ENCODE measurements at places on chromosomes 4 and X. TPM values are rescaled to one million over a fixed set of nuclear protein-coding genes. Genes with fewer than 3 reads are reported as not detected.

TMEM31 gene
- total RNA-seq: not detected

SSX3 gene
- total RNA-seq: not detected

- no peak for DNase-seq
These were observed 124.9 kb downstream of the ADAMTS3 start for GRCh38 chr4:72444092-72444491.

DNA sequence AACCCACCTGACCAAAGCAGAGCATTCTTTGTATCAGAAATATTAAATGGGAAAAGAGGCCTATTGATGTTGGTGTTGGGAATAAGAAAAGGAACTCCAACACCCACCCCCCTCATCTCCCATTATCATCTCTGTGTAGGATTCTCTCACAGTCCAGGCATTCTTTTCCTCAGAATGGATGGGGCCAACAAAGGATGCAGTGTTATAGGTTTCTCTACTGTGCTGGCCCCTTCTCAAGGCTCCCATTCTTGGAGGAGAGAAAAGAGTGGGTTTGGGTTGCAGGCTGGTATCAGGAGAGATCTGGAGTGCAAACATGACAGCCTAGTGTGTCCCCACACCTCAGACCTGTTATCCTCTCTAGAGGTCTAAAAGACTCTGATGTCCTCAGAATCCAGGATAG, 59.6 kb downstream of the UGT8 start:
- no peak for DNase-seq

- DNase-seq: no peak
These were observed 54.3 kb downstream of the IGFBP7 start for GRCh38 chr4:57055886-57056285.

PPP1R2C gene
- total RNA-seq: not detected

DNA sequence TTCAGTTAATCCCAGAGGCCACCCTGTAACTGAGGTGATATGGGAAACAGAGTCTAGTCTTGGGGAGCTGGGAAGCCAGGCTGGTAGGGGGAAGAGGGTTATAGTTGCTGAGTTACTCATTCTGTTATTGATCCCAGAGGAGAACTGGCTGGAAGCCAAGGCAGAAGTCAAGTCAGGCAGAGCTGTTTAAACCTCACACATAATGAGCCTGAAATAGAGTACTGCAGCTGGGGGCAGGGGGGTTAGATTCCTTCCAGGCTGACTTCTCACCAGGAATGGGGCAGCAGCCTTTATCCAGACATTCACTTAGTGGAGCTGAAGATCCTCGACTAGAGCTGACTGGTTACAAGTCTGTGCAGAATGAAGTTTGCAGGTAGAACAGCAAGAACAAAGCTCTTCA, 144.9 kb downstream of the C4orf33 start:
- DNase-seq: no peak

GRCh38 chr4:182264139-182264752, 21.0 kb downstream of the TENM3 start:
- DNase-seq: no peak

SLC6A8 gene
- total RNA-seq: 33.5 TPM

ACE2 gene
- 1.6 TPM for total RNA-seq

DNA sequence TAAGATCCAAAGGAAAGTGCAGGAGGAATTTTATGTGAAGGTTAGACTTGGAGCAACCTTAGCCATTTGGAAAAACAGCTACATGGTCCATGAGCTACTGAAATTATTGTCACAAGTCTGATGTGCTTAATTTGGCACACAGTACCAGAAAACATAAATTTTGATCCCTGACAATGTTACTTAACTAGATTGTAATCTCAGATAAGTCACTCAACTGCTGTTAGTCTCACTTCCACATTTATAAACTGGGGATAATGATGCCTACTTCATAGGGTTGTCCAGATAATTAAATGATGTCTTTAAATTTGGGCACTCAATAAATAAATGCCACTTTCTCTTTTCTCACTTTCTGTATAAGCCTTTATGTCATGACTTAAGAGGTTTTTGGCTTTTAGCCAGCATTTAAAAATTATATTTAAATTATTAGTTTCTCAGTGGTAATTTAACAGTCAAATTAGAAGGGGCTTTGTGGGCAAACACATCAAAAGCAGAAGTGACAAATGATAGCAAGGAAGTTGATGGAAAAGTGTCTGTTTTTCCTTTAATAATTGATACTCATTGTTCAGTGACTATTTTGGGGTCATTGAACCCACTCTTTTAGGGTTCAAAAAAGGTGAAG, 58.3 kb downstream of the PAQR3 start:
- DNase-seq: no peak

- DNase-seq: no peak
These were observed 405.9 kb upstream of the MAD2L1 start for GRCh38 chr4:120472447-120473131.

GRCh38 chrX:41029332-41029731, 55.9 kb upstream of the USP9X start:
- DNase-seq: no peak

CXCL1 gene
- 2.2 TPM for total RNA-seq
